Activated CD4-positive, alpha-beta T cell treated with anti-CD3 and anti-CD28 coated beads for 4 hours (primary cell): ENCODE measurements at places on chromosomes 12 and 14.

DNA sequence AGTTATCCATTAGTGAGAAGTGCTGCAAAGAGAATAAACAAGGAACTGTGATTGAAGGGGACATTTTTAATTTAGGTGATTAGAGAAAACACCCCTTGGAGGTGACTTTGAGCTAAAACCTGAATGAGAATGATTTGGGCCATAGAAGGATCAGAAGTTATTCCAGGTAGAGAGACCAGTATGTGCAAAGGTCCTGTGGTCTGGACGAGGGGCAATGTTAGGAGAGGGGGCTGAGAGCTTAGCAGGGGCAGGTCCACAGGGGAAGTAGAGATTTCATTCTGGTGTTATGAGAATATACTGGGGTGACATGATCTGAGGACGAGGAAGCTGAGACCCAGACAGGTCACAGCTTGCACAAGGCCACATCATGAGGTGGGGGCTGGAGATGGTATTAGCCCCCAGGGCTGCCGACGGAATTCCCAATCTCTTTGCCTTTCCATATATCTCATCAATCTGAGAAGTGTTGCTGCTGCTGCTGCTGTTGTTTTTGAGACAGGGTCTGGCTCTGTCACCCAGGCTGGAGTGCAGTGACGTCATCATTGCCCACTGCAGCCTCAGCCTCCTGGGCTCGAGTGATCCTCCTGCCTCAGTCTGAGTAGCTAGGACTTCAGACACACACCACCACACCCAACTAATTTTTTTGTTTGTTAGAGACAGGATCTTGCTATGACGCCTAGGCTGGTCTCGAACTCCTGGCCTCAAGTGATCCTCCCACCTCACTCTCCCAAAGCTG lies 55.6 kb downstream of the KCTD10 start:
- no peak for DNase-seq

- no peak for DNase-seq
Measured at GRCh38 chr14:26401179-26401968, 196.5 kb downstream of the NOVA1 start.

DNA sequence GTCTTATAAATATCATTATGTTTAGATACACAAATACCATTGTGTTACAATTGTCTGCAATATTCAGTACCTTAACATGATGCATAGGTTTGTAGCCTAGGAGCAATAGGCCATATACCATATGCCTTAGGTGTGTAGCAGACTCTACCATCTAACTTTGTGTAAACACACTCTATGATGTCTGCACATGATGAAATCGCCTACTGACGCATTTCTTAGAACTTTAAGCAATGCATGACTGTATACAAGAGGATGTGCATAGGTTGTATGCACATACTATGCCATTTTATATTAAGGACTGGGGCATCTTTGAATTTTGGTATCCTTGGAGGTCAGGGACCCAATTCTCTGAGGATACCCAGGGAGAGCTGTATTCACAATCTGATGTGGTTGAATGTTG lies 10.1 kb upstream of the BTG1 start:
- no peak for DNase-seq

GRCh38 chr14:89452281-89452680 lies 35.2 kb upstream of the FOXN3 start:
- no peak for DNase-seq

- DNase-seq, result no peak
Measured at GRCh38 chr12:69066492-69067373, 133.8 kb upstream of the CPM start.

DNA sequence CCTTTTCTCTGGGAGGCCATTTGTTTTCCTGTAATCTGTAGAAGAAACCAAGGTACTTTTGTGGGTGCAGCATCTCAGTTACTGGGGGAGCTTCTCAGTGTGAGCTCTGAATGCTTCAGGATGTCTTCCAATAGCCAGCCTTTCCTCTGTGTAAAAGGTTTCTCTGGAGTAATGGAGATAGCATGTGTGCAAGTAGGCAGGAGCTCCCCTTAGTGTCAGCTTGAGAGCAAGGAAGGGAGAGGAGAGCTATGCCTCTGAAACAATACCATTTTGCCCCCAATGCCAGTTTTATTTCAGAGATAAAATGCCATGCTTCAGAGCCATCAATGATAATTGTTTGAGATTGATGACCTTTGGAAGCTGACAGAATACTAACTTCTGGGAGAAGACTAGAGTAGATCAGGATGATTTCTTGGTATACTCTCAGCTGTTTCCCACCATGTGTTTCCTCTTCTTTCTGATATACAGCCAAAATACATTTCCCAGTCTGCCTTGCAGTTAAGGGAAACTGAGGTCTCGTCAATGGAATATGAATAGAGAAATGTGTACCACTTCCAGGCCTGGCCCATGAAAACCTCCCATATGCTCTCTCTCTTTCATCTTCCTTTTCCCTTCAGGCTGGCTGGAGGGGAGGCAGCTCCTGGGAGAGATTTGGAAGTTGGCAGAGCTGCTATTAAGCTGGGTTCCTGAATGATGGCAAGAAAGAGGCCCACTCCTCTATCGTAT lies 125.7 kb downstream of the CRADD start:
- DNase-seq, result no peak

DNA sequence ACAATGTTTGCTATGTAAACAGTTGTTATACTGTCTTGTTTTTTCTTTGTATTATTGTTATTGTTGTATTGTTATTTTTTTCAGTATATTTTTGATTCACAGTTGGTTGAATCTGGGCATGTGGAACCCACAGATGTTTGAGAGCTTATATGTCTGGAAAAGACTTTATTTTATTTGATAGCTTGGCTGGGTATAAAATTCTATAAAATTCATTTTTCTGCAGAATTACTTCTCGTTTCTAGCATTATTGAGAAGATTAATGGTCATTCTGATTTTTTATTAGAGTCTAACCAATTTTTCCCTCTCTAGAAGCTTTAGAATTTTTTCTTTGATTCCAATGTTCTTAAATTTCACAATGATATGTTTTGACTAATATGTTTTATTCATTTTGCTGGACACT lies 188.6 kb downstream of the CRADD start:
- DNase-seq, result no peak

- peak; percentile 75 for DNase-seq
Measured at GRCh38 chr12:111430433-111431353, 25.0 kb downstream of the SH2B3 start.

GRCh38 chr12:64172143-64172970 lies 49.7 kb downstream of the KICS2 start:
- no peak for DNase-seq

GRCh38 chr12:101942250-101942605 lies 64.8 kb downstream of the DRAM1 start:
- no peak for DNase-seq

GRCh38 chr14:75094896-75095295 lies 25.5 kb downstream of the ZC2HC1C start:
- DNase-seq, result no peak

DNA sequence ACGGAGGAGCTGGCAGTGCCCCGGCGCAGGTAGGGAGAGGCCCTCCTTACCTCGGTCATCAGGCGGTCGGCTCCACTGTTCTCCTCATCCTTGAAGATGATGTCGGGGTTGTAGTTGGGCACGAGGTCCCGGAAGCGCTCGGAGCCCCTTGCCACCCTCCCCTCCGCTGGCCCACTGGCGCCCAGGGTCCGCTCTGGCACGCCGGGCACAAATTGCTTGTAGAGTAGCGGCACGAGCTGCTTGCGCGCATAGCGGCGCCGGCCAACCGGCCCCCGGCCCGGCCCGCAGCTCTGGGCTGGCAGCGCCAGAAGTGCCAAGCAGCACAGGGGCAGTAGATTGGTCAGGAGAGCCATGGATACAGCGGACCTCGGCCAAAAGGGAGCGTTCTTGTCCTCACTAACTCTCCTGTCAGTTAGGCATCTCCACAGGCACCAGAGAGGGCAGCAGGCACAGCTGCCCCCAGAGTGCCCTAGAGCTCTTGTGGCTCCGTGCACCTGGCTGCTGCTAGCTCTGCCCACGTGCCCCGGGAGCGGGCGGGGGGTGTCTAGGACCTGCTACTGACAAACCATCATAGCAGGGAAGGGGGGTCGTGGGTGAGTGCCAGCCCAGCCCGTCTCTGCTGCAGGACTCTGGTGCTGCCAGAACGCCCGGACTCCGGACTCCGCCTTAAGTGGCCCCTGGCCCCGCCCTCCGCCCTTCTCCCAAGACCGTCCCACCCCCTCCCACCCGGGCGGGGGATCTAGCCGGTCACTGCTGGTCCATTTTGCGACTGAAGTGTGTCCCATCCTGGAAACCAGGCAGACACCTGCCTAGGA lies at the start of gene DHH:
TSS of gene DHH (minus strand) at position 642 of the 815 bp plus-strand sequence. CDS start at position 353, 289 bp downstream.
- DNase-seq, result no peak

GRCh38 chr14:90603336-90603735 lies 206.5 kb downstream of the CALM1 start:
- no peak for DNase-seq

- DNase-seq, result no peak
Measured at GRCh38 chr14:76958020-76958979, 70.2 kb downstream of the IRF2BPL start.

GRCh38 chr12:57390174-57390573 lies 40.7 kb downstream of the R3HDM2 start:
- no peak for DNase-seq

- DNase-seq, result no peak
Measured at GRCh38 chr12:94264736-94265485, 116.5 kb downstream of the PLXNC1 start.

DNA sequence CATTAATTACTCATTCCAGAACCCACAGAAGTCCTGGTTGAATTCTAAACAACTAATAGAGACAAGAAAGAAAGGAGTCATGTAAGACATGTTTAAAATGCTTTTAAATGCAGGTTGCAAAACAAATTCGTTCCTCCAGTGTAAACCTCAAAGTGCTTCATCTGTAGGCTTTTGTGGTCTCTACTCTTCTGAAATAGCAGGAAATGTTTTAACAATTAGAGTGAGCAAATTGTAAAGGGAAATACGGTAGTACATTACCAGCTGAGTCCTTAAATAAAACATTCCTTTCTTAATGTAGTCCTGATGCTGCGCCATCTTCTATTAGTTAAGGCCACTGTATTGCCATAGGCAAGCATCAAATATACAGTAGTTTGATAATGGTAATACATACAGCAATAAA lies 1934.2 kb upstream of the SEL1L start:
- DNase-seq, result no peak

GRCh38 chr12:6765634-6766581 lies at the start of gene PTMS:
TSS of gene PTMS (plus strand) at chr12:6766363. CDS start at chr12:6766706, 343 bp downstream.
- peak; percentile 32 for DNase-seq

GRCh38 chr12:15763328-15763727 lies 25.9 kb downstream of the EPS8 start:
- DNase-seq, result no peak

DNA sequence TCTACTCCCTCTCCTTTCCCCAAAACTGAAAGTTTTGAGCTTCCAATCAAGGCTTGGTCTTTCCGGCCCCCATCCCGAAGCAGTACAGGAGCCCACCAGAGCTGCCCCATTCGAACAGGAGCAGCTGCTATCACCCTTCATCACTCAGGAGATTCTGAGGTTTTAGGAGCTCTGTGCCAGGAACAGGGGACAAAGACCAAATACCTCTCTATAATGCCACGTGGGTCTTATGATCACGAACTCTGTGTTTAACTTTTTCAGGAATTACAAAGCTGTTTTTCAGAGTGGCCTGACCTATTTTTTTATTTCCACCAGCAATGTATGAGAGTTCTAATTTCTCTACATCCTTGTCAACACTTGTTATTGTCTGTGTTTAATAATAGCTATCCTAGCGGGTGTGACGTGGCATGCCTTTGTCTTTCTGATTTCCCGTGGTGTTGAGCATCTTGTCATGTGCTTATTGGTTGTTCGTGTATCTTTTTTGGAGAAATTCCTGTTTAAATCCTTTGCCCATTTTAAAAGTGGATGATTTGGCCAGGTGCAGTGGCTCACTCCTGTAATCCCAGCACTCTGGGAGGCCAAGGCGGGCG lies 21.7 kb downstream of the COA8 start:
- DNase-seq, result no peak

- DNase-seq, result peak; percentile 51
Measured at GRCh38 chr14:104137297-104138097, 890 bp upstream of the KIF26A start.

- DNase-seq, result no peak
Measured at GRCh38 chr12:46965137-46965536, 114.3 kb upstream of the PCED1B start.

DNA sequence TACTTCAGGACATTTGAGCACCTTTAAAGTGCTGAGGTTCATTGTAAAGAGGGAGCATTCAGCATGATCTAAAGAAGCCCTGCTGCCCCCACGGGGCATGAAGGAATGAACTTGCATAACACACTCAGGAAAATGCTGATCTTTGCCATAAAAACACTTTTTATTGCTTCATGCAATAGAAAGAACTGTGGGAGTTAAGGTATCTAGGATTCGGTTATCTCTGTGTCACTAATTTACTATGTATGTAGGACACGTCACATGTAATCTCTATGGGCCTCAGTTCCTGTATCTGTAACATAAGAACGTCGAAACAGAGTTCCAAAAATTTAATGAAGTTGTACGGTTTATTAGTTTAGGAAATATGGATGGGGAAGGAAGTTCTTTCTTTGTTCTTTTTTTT lies 33.0 kb downstream of the BTBD7 start:
- no peak for DNase-seq

- no peak for DNase-seq
Measured at GRCh38 chr12:52280796-52281560, 6.5 kb downstream of the KRT86 start.

DNA sequence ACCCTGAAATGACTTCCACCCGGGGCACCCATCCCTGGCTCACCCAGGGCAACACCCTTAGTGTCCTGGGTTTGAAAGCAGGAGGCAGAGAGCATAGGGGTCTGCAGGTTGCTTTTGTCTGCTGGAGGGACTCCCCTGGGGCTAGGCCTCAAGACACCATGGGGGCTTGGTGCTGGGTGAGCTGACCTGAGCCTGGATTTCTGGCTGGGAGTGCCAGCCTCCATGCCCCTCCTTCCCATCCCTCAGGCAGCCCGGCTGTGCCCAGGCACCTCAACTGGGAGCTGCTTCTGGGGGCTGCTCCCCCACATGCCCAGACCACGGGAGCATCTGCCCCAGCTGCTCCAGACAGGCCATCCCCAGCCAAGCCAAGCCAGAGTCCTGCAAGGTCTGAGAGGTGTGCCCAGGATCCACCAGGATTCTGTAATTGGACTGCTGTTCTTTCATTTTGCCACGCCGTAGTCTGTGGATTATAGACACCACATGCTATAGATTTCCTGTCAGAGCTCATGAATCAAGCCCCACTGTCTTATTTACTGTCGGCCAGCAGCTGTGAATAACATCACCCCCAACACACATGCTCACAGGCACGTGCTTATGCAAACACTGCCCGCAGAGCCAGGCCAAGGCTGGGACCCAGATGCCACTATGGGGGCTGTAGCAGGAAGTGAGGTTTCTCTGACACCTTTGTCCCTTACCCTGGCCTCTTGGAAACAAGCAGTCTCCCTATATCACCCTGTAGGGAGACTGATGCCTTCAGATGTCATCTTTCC lies 29.4 kb upstream of the ESRRB start:
- DNase-seq, result no peak

GRCh38 chr12:76943008-76943407 lies 64.2 kb upstream of the CSRP2 start:
- no peak for DNase-seq
